SK-MEL-5 (cell line): ENCODE measurements at places on chromosomes 3 and 15. TPM values are rescaled to one million over a fixed set of nuclear protein-coding genes. Genes with fewer than 3 reads are reported as not detected.

The TRMT10C gene
- 70.4 and 77.5 TPM in 2 replicates for total RNA-seq

The GPR160 gene
- total RNA-seq, result 3.2 and 3.7 TPM in 2 replicates

The LMAN1L gene
- total RNA-seq, result not detected in 2 replicates

The PLA1A gene
- 41.4 and 42.0 TPM in 2 replicates for total RNA-seq

The KLHL6 gene
- 0.11 and 0.13 TPM in 2 replicates for total RNA-seq

The TRPM1 gene
- total RNA-seq, result 105 and 109 TPM in 2 replicates

The SYNPR gene
- total RNA-seq, result not detected in 2 replicates

DNA sequence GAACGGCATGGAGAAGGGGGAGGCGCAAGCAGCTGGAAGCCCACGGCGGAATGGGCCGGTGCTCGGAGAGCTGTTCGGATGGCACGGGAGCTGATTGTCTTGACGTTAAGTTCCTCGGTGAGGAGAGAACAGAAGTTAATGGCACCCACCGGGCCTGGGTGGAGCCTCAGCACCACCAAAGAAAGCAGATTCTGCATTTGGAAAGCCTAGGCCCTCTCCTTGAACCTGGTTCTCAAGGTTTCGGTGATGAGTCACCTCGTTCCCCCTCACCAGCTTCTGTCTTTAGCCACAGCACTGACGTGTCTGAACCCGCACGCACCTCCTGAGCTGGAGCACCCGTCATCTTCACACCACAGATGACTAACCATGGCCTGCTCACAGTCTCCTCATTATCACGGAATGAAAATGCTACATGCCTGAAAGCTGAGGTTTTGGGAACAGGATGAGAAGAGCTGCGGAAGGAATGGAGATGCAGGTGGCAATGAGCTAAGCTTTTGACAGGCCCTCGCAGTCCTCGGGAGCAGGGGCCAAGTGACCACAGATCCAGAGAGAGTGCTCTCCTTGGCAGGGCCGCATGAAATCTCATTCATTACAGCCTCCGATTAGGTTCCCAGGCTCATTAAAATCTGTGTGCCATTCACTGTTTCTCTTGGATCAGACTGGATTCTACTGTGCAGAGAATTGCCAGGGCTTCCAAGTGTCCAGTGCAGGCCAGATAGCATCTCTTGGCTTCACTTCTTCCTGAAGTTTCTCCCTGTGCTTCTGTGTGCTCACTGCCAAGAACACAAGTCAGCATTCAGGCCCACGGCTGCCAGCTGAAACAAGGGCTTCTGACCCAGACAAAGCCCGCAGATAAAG is 96.3 kb upstream of the DLG1 start:
- DNase-seq, result no peak

DNA sequence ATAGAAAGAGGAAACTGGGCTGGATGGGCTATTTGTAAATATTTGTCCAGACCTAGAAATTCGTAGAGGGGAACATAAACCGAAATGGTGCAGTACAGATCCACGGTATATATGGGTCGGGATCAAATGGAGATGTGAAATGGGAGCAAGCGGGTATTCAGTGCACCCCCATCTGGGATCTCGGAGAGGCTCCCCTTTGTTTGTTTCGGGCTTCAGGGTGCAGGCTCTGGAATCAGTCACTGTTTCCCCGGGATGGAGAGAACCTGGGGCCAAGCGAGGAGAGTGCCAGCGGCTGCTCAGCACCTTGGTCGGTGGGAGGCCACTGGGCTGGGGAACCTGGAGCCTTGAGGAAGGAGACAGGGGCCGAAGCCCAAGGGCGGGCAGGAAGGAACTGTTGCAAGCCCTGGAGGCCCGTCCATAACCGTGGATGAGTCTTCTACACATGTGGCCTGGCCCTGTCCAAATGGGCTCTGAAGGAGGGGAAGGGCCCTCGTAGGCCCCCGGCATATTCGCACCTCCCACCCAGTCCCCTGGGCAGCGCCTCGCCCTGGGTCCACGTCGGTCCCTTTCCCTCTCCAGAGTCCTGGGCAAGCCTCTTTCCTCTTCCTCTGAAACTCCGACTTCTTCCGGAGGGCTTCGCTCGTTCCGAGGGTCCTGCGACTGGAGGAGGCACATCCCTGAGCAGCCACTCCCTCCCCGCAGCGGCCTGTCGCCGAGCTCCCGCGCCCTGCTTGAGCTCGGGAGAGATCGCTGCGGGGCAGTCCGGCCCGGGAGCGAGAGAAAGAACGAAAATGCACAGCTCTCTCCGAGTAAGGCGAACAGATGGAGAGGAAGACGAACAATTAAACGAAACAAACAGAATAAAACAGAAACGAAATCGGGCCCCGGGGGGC is 3.0 kb downstream of the ISL2 start:
- DNase-seq, result no peak

GRCh38 chr3:182905623-182906022 is 74.7 kb downstream of the DCUN1D1 start:
- no peak for DNase-seq

- no peak for DNase-seq
These were observed 321.4 kb upstream of the GBE1 start for GRCh38 chr3:82082796-82083195.

DNA sequence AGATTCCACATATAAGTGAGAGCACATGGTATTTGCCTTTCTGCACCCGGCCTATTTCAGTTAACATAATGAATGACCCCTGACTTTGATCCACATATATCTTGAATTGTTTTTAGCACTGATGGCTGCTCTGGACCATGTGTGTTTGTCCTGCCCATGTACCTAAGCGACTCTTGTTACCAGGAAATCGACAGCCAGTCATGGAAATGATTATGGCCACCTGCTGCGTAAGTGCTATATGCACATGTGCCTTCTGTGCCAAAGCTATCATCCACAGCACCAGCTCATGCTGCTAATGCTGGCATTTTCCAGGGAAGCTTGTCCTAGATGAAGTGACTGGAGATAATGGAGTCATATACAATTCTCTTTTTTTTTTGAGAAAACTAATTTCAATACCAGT is 103.7 kb downstream of the PEX5L start:
- DNase-seq, result no peak

GRCh38 chr3:45246241-45246640 is 20.2 kb upstream of the TMEM158 start:
- no peak for DNase-seq

GRCh38 chr15:73952913-73953750 is 26.9 kb downstream of the LOXL1 start:
- no peak for DNase-seq

- DNase-seq, result no peak
These were observed 87.1 kb upstream of the PLSCR5 start for GRCh38 chr3:146692254-146692653.

GRCh38 chr3:184726497-184726896 is 14.6 kb upstream of the MAGEF1 start:
- no peak for DNase-seq

DNA sequence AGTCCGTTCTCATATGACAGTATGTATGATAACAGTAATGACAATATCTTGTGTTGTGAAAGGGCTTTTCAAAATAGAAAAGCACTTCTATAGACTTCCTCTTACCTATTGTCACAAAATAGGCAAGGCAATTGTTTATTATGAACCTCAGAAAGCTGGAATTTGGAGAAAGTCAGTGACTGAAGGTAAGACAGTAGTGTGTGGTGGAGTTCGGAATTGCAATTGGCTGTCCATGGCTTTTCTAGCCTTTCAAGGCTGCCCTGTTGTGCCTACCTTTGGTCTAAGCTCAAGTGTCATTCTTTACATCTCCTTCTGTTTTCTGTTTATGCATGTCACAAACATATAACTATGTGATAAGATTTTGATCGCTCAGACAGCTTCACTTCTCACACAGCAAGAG is 219.3 kb upstream of the NR2E3 start:
- peak; percentile 33 for DNase-seq
